Naive B cell (primary cell): ENCODE measurements at places on chromosomes 4 and X.

GRCh38 chr4:39054497-39054896 is 7.5 kb upstream of the KLHL5 start:
- no peak for DNase-seq

GRCh38 chrX:150577174-150577573 is 8.8 kb downstream of the MTM1 start:
- DNase-seq = no peak

- no peak for DNase-seq
Measured at GRCh38 chr4:105127170-105127445, 19.6 kb upstream of the TET2 start.

- DNase-seq = no peak
Measured at GRCh38 chr4:173288698-173289352, 45.3 kb downstream of the HMGB2 start.

- DNase-seq = no peak
Measured at GRCh38 chrX:132862562-132862961, 95.9 kb downstream of the HS6ST2 start.

GRCh38 chrX:87702795-87703194 is 185.2 kb downstream of the KLHL4 start:
- no peak for DNase-seq

DNA sequence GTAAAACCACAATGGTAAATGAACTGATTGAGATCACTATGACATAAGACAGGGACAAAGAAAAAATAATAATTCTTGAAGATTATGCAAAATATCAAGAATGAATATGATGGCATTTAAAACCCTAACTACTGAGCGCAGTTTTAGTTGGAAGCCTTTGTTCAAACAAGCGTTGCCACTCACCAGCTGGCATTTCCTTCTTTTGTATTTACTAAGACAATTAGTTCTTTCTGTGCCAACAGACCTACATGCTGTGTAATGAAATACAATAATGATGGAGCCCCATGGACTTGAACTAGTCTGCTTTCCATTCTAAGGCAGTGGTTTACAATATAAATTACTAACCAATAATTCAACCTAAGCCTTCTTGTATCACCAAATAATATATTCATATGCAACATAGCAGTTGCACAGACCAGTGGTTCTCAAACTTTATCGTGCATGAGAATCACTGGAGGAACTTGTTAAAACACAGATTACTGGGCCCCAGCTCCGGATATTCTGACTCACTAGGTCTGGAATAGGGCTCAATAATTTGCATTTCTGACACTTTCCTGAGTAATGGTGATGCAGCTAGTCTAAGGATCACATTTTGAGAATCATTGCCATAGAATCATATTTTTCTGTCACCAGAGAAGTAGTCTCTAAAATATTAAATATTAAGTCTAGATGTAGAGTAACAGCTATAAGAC is 196.4 kb upstream of the MAGEB18 start:
- DNase-seq = no peak

DNA sequence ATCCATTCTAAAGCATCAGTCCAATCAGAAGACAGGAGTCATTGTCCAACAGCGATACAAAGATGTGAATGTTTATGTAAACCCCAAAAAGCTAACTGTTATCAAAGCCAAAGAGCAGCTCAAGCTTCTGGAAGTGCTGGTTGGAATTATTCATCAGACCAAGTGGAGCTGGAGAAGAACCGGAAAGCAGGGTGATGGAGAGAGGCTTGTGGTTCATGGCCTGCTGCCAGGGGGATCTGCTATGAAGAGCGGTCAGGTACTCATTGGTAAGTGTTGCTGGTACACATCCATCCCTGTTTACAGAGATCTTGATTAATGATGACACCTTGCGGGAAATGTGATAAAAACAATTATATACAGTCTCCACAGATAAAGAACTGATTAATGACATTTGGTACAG is 11.0 kb downstream of the INTU start:
- DNase-seq = no peak

GRCh38 chr4:169250796-169251195 is 20.0 kb downstream of the SH3RF1 start:
- no peak for DNase-seq

DNA sequence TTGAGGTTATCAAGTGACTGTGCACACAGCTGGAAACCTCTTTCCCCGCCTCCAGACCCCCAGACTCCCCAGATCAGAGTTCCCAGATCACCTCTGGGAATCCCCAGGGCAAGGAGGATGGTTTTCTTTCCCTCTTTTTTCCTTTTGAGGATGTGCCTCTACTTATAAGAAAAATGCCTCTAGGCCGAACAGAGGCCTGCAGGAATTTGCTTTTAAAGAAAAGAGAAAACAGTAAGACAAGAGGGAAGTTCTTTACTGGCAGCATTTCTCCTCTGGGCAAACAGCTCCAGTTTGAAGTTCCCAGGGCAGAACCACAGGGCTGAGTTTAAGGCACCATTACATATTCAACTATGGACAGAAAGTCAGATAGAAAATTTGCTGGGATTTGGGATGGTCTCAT is 837.9 kb upstream of the LCORL start:
- no peak for DNase-seq
